Stimulated activated CD8-positive, alpha-beta memory T cell treated with anti-CD3 and anti-CD28 coated beads, Interleukin-4, amount 100 ng/mL, for 1 hour (primary cell): ENCODE measurements at places on chromosomes 5 and 9.

- no peak for DNase-seq
These were observed 24.0 kb upstream of the GNE start for GRCh38 chr9:36282275-36282674.

DNA sequence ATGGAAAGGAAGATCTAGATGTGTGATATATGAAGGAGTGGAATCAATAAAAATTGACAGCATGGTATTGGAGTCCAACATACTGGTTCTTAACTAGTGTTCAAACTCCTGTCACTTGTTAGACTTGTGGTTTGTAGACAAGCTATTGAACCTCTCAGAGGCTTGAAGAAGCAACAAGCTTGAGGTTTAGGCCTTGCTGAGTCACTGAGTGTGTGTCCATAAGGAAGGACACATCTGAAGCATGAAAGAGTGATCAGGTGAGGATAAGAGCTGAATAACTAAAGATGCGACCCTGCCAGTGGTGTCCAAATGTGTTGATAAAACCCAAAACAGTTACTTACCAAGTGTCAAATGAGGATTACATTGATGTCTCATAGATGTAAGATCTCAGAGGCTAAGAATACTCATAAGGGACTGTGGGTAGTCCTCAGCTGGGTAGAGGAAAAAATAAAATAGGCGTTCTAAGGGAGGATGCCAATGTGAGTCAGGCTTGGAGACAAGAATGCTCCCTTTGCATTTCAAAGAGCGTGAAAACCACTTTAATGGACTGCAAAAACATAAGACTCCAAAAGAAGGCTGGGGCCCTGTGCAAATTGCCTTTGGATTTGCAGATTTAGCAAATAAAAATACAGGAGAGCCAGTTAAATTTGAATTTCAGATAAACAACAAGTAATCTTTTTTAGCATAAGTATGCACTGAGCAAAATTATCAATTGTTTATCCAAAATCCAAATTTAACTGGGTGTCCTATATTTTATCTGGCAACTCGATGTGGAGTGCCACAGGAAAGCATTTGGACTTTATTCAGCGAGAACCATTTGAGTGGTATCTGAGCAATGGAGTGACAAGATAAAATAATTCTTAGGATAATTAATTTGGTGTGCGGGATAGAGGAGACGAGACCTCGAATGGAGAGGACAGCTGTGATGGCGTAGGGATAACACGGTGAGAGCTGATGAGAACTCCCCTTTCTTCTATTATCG lies 757.3 kb upstream of the WWC1 start:
- no peak for DNase-seq

DNA sequence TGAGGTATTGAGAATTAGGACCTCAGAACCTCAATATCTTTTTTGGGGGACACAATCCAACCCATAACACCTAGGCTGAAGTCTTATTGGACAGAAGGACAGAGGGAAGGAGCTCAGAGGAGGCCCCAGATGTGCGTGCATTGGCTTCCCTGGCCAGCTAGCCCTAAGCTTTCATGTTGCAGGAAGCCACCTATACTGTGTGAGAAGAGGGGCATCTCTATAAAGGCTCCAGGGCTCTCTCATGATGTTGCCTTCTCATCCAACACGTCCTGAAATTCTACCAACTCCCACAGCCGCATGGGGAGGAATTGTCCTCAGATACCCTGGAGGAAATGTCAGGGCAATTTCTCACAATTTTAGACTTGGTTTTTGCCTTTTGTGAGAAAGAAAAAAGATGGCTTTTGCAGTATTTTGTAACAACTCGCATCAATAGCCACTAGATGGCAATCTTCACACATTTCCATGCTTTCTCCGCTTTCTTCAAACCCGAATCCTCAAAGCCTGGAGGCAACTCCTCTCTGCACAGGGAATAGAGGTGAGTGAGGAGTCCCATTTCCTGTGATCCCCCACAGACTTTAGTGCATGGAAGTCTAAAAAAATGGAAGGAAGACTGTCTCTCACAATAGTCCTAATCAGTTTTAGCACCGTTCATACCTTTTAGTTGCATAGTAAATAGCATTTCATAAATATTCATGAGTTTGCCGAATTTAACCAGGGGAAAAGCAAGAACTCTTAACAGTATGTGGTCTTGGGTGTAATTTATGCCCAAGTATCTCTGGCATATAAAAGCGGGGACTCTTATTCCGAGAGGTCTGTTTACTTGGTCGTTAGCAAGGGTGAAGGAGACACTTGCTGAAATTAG lies 7.4 kb upstream of the PPP3R2 start:
- DNase-seq, result no peak

GRCh38 chr5:133420440-133421301 lies 191.7 kb downstream of the FSTL4 start:
- no peak for DNase-seq

DNA sequence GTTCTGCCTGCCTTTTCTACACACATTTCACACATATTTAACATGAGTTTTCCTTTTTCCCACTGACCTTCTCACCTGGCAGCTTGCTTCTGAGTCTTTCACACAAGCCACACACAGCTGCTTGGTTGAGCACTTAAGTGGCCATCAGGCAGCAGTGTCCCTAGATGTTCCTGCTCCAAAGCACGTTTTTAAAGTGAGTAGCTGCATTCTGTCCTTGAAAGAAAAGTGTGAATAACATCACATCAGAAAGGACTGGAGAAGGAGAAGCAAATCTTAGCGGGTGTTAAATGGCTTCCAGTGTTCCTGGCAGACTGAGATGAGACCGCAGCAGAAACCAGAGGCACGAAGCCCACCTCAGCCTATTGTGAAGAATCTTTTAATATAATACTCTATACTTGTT lies 209.2 kb upstream of the IRX4 start:
- no peak for DNase-seq

- DNase-seq, result no peak
These were observed 20.9 kb upstream of the SPINK5 start for GRCh38 chr5:148042881-148043280.

GRCh38 chr9:73200694-73201452 lies 49.2 kb downstream of the ANXA1 start:
- no peak for DNase-seq

- no peak for DNase-seq
These were observed 20.8 kb downstream of the AGXT2 start for GRCh38 chr5:35026941-35027340.

DNA sequence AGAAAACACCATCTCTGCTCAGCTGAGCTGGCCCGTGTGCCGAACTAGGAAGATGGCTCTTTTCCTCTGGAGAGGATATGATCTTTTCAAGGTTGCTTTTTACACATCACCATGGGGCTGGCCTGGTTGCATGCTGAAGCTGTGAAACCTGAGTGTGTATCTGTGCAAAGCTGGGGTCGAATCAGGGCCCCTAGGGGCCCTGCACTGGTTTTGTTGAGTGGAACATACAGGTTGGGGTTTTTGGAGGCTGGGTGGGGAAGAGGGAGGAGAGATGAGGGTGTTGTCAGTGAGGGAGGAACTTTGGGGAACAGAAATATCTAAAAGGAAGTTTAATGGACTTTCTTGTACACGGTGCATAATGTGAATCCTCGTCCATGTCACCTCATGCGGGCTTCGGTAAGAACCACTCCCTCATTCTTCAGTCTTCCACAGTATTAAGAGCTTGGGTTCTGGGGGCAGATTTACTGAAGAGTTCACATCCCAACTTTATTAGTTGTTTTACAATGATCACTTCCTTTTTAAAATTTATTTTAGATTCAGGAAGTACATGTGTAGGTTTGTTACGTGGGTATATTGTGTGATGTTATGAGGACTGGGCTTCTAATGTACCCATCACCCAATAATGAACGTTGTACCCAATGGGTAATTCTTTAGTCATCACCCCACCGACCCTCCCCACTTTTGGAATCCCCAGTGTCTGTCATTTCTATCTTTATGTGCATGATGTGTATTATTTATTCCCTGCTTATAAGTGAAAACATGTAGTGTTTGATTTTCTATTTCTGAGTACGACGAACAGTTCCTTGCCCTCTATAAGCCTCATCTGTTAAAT lies 238.2 kb downstream of the NR3C1 start:
- DNase-seq, result no peak
